ENCODE measurements at places on chromosomes 7 and 10. TPM values are rescaled to one million over a fixed set of nuclear protein-coding genes. Genes with fewer than 3 reads are reported as not detected.

NEUROD6 gene
- total RNA-seq = not detected

PNLIPRP1 gene
- total RNA-seq = 0.34 TPM

COL17A1 gene
- total RNA-seq = 0.90 TPM

GRCh38 chr10:63901881-63902280 lies 380.7 kb downstream of the REEP3 start:
- no peak for DNase-seq

DNA sequence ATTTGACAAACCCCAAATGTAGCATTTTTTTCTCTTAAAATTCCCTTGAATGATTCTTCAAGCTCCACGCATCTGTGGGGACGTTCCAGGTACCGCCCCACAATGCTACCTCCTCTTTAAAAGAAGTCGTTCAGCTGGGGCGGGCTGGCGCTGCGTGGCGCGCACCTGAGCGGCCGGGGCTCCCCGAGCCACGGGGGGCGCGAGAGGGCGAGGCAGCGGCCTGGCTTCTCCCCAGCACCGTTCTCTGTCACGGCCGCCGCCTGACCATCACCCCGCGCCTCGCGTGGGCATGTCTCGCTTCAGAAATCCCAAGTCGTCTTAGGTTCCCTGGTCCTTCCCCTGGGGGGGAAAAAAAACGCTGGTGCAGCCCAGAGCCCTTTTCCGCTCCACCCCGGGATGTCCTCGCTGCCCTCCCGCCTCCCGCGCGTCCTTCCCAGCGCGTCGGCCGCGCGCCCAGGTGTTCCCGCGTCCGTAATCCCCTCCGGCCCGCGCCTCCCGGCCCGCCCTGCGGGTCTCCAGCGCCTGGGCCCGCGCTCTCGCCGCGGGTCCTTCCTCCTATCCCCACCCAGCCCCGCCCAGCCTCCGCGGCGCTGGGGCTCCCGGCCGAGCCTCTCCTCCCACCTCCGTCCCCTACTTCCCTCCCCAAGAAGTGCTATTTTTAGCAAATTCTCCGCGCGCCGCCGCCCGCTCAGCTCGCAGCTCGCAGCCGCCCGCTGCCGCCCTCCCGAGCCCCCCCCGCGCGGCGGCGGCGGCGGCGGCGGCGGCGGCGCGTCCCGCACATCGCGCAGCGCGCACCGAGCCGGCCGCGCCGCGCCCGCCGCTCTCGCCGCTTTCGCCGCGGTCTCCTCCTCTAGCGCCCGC lies 58.7 kb upstream of the PRPS1L1 start:
- no peak for DNase-seq

GRCh38 chr10:2329082-2329481 lies 591.8 kb upstream of the ADARB2 start:
- DNase-seq = no peak

DNA sequence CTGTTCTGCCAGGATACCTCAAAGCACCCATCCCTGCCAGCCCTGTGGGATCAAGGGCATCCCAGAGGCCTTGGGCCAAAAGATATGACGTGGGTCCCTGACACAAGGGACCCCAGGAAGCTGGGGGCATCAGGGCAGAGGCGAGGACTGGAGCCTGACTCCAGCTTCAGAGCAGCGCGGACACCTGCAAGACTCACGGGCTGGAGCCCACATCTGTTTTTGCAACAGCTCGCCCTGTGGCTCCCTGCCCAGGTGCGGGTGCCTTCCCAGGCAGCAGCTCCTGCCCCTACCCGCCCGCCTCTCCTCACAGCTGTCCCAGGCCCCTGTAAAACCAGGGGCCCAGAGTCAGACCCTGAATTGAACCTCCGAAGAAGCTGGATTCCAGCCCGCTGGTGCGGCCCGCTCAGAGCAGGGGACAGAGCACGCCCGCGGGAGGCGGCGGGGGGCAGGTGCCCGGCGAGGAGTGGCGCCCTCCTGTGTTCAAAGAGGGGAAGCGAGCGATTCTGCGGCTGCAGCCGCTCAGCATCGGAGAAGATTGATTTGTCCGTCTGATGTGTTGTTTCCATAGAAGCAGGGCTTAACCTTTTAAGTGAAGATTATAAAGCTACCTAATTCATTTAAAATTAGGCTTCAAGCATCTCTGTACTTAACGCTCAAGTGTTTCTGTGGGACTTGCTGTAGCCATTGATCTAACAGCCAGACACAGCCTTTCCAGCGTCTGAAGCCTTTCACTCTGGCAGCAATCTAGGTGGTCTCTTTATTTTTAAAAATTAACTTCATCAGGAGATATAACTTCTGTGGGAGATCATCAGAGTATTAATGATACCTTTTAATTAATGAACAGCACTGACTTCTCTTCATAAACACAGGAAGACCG lies 88.4 kb downstream of the BEND7 start:
- DNase-seq = peak; percentile 43

GRCh38 chr10:72080042-72080975 lies 8.0 kb downstream of the SPOCK2 start:
- DNase-seq = no peak

DNA sequence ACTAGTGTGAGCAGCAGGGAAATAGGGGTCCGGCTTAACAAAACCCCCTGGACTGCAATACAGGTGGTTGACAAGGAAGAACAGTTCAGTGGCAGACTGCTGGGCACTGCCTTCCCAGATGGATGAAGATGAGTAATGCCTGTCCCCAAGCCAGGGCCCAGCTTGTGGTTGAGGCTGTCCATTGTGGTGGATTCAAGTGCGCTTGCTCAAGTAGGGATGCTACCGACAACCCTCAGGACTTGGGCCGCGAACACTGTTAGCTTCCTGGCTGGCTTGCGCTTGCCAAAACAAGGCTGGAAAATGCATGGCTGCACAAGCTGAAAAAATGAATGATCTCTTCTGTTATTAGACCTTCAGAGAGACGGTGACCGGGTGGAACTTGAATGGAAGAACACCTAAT lies 116.1 kb upstream of the ACBD5 start:
- no peak for DNase-seq

- DNase-seq = no peak
These were observed 13.5 kb upstream of the ZMIZ1 start for GRCh38 chr10:79055100-79055782.

DNA sequence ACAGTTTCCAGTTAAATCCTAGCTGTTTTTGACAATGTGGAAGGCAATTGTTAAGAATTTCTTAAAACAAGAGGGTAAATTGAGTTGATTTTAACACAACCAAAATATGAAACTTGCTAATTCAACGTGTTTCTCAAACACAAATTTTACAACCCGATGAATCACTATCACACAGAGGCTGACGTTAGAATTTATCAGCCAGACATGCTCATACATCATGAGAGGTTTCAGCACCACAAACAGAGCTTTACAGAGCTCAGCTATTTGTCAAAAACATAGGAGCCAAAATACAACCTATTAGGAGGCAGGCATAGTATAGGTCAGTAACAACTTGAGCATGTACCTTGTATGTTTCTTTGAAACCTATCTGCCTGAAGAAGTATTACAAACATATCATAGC lies 36.1 kb downstream of the LRRN3 start:
- DNase-seq = no peak
